ENCODE measurements at places on chromosomes 5 and 9. TPM values are rescaled to one million over a fixed set of nuclear protein-coding genes. Genes with fewer than 3 reads are reported as not detected.

IFNK gene
- total RNA-seq, result not detected

MSX2 gene
- total RNA-seq, result 2.4 TPM

COL5A1 gene
- 897 TPM for total RNA-seq

ZSWIM6 gene
- 4.8 TPM for total RNA-seq

OLFM1 gene
- 18.6 TPM for total RNA-seq

FCN1 gene
- not detected for total RNA-seq

All from GM23248 (cell line).